ENCODE measurements at places on chromosomes 5 and 9. TPM values are rescaled to one million over a fixed set of nuclear protein-coding genes. Genes with fewer than 3 reads are reported as not detected.

GRCh38 chr5:14341571-14342230, 198.6 kb downstream of the TRIO start:
- DNase-seq = no peak

DNA sequence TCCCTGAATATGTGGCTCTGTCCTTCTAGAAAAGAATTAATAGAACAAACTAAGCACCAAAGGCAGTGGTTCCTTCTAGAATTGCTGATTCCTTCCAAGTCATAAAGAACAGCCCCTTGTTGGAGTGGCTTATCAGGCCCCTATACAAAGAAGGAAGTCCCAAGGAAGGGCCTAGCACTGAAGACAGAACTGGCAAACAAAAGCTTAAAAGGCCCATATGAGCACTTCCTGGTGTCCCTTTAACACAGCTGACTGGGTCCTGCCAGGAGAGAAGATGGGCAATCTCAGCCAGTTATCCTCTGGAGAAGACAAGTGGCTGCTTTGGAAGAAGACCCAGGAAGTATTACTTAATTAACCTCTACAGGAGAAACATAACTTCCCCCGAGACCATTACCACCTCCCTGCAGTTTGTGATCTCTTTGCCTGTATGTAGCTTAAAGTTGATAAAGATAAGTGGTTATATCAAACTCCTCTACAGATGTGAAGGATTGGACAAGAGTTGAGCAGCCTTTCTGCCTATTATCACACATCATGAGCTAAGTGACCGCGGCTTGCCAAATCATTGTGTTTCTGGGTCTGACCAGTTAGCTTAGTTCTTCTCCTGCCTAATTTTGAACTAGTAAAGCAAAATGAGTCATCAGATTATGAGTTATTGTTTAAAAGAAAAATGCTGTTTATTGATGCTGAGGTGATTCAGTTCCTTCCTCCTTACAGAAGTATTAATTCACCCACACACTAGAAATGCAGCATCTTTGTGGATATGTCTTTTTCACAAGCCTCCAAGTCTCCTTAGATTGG, 13.3 kb upstream of the STING1 start:
- DNase-seq = no peak

GRCh38 chr5:172713113-172713808, 57.7 kb downstream of the DUSP1 start:
- no peak for DNase-seq

DNA sequence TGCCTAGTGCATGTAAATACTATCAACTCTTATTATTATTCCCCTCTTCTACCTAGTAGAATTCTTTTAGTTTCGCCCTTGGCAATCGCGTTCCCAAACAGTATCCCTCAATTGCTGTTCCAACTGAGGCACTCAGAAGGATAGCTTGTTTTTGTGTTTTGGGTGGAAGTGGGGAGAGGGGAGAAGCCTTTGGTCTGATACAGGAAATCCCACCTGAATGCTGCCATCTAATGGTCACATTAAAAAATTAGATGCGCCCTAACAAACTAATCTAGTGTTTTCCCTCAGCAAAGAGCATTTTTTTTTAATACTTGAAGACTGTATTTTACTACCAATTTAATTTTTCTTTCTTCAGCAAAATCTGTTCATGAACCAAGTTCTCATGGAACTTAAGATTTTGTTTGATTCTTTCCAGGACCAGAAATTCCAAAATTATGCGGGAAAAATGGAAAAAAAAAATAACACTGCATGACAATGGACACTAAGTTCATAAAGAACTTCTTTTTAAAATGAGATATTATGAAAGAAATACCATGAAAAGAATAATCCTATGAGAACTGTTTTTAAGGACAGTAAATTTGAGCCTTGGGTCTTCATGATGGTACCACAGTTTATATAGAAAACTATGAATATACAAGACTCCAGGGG, 22.2 kb upstream of the GLDC start:
- DNase-seq = peak; percentile 39

DNA sequence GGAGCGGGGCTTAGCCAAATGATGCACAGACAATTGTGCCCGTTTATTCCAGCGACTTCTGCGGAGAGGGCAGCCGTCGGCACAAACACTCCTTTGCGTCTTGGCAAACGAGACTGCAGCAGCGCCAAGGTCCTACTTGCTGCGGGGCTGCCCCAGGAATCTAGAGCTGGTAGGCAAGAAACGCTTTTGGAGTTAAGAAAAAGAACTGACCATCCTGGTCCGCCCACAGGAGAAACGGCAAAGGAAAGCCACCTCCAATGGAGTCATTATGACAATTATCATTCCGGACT, 2.3 kb downstream of the RXFP3 start:
- no peak for DNase-seq

The ACTBL2 gene
- 0.24 TPM for total RNA-seq

DNA sequence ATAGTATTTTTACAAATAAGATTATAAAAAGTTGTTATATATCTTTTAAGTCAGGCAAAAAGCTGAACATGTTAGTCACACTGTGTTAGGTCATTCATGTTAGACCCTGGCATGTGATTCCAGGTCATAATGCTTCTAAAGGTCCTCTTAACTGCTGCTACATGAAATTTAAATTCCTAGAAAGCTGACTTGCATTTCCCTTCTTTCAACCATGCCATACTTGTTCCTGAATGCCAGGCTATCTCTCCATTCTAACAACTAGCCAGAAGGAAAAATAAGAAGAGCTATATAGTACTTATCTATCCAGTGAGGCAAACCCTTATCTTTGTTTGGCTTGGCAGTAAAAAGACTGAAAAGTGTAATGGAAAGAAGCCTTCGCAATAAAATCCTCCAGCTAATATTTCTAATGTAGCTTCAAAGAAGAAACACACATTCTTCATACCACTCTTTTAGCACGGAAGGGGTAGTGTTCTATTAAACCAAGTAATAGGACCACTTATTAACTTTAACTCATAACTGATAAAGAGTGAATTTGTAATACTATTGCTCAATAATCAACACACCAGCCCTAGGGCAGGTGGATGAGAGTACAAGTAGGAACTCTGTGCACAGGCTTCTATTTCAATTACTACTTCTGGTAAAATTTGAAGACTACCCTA, 310.2 kb downstream of the PDE4D start:
- DNase-seq = no peak

DNA sequence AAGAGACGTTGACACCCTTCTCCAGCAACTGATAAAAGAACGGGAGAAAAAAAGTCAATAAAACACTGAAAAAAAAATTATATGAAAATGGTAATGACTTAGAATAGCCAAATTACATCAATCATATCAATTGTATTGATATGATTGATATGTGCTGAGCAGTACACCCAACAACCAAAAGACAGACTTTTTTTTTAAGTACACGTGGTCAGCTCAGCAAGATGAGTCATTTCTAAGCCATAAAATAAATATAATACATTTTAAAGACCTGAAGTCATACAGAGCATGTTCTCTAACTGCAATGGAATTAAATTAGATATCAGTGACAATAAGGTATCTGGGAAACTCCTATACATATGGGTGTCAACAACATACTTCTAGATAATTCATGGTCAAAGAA, 30.9 kb upstream of the OLFM1 start:
- DNase-seq = no peak

The TRAF1 gene
- total RNA-seq = 3.4 TPM

DNA sequence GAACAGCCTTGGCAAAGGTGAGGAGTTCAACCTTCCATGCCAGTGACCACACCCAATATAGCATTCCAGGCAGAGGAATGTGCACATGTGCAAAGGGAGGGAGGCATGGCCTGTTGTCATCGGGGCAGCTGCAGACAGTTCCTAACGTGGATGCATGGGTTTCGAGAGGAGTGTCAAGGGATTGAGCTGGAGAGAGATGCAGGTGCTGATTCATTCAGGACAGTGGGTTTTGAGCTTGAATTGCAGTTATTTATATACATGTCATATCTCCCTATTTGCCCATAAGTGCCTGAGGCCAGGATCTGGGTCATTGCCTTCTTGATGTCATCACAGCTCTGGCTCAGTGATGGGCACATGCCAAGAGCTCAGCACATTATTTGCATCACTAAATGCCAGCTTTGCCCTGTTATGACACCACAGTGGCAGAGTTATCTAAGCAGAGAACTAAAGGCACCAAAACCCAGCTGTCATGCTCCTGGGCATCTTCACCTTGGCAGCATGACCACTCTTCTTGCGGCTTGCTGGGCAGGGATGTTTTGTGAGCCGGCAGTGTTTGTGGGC, 278.0 kb downstream of the NTRK2 start:
- no peak for DNase-seq

DNA sequence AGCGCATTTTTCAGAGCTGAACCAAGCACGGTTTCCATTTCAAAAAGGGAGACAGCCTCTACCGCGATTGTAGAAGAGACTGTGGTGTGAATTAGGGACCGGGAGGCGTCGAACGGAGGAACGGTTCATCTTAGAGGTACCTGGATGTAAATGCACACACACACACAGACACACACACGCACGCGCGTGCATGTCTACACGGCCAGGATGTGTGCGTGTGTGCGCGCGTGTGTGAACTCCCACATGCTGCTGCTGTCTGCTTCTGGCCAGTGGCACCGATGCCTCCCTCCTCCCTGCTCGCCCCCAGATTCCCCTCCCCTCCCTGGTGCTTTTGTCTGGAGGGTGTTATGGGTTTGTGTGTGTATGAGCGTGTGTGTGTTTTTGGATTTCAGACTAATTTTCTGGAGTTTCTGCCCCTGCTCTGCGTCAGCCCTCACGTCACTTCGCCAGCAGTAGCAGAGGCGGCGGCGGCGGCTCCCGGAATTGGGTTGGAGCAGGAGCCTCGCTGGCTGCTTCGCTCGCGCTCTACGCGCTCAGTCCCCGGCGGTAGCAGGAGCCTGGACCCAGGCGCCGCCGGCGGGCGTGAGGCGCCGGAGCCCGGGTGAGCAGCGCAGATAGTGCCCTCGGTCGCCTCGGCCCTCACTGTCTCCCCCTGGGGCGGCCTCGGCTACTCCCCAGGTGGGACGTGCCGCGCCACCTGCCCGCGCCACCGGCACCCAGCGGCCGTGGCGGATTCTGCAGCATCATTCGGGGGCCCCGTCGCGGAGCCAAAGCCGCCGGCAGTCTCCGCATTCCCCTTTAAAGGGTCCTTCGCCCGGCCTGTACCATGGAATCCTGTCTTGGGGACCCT, at the start of gene NTRK2:
Gene NTRK2, plus strand, starts transcription at position 442 of the 850 bp plus-strand sequence. CDS start 1,020 bp downstream, outside the sequence.
- peak; percentile 2 for DNase-seq

The NIPAL4 gene
- total RNA-seq = 0.10 TPM

The FAM221B gene
- not detected for total RNA-seq
